ENCODE measurements at places on chromosomes 12 and 14.

DNA sequence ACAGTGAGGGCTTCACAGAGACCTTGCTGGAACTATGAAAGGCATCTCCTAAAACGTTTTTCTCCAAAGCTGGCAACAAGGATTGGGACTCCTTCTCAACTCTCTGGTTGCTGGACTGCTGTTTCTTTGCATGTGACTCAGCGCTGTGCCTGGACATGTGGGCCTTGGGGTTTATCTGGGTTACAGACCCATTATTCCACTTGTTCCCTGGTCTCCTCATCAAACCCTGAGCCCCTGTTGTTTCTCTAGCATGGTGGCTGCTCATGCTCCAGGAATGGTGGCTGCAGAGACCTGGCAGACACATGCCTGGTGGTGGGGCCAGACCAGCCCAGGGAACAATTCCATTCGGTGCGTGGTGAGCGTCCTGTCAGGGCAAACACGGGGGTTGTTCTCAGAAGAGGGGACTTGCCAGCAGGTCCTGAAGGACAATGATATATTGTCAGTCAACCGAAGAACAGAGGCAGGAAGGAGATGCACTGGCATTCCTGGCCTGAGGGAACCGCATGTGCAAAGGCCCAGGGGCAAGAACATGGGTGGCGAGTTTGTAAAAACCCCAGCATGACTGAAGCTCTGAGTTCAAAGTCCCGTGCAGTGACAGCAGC lies 320.1 kb upstream of the RTL1 start:
- DNase-seq: no peak

GRCh38 chr14:55099756-55100155 lies 29.3 kb upstream of the LGALS3 start:
- DNase-seq: no peak

DNA sequence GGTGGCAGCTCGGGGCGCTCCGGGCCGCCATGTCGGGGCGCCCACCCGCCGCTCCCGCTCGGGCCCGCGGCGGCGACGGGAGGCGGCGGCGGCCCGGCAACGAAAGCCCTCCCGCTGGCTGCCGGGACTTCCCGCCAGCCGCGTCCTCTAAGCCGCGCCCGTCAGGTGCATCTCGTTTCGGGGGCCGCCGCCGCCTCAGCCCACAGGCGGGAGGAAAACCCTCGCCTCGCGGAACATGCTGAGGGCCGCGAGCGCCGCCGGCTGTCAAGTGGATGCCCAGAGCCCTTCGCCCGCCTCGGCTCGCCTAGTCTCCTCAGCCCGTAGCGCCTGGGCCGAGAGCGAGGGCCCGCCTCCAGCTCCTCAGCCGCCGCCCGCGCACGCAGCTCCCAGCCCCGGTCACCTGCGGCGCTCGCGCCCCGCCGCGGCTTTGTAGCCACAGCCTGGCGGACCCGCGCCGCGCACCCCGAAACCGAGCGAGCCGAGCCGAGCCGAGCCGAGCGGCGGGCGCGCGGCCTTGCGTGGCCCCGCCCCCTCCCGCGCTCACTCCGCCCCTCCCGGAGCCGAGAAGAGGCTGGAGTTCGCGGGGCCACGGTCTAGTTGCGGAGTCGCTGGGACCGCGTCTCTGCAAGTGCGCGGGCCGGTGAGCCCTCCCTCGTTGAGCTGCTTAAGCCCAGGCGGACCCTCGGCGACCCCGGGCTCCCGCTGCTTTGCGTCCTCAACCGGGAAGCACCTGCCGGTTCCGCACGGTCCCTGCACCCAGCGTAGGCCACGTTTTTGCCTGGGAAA lies at the start of gene EML5:
Gene EML5, minus strand, starts transcription at position 481 of the 786 bp plus-strand sequence. Its CDS starts 450 bp downstream, at position 31.
- peak; percentile 91 for DNase-seq

DNA sequence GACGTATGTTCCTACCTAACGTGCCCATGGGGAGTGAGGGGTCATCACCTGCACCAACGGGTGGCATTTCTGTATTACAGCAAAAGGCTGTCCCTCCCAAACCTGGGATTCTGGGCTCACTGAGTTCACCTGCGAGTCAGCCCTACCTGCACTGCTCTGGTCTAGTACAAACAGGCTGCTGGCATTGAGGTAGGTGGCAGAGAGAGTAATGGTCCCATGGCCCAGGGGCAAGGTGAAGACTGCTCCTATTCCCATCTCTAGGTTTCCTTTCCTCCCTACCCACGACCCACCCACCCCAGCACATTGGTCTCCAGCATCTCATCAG lies 421 bp downstream of the SUOX start:
- no peak for DNase-seq

- no peak for DNase-seq
Measured at GRCh38 chr14:22227084-22227483, 361.9 kb downstream of the DAD1 start.

DNA sequence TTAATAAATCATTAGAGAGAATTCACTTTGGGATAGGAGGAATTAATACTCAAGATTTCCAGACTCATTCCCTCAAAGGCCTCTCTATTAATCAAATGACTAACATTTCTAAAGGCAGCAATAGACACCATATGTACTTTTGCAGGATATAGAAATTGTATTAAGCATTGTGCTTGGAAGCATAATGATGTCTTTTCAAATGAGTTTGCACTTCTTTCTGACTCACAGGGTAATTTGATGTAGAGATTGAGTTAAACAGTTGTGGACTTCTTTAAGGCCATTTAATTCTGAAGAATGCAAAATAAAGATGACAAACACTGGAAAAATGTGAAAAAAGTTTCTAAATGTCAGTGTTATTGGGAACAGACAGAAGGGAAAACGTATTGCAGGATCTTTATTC lies 63.4 kb upstream of the CSRP2 start:
- DNase-seq: no peak

- DNase-seq: no peak
Measured at GRCh38 chr12:65944637-65945036, 120.4 kb downstream of the HMGA2 start.

DNA sequence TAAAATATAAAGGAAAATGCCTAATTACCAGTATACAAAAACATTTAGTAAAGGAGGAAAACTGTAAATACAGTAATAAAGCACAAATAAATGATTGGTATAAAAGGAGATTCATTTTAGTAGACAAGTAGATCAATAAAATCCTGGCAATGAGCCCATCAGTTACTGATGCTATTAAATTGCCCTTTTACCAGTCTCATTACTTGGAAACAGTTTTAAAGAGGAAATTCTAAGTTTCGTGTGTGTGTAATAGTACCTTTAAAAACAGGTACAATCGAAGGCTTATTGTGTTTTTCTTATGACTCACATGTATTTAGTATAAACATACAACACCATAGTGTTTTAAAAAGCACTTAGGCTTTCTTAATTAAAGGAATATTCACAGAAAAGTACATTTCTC lies 46.4 kb upstream of the SYT10 start:
- DNase-seq: no peak

DNA sequence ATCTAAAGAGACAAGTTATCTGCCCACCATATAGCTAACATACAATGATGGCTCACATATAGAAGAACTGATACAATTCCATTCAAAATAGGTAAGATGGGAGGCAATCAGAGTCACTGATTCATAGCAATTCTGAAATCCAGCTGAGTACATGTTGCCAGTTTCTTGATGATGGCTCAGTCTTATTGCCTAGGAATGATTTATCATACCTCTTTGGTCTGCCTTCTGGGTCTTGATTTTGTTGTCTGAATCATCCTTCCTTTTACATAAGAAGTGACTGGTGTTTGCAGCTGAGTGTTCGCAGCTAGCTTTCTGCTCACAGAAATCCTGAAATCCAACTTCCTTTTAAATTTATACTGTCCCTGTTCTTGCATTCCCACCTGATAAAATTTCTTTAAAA lies 463.2 kb upstream of the MGAT4C start:
- no peak for DNase-seq

DNA sequence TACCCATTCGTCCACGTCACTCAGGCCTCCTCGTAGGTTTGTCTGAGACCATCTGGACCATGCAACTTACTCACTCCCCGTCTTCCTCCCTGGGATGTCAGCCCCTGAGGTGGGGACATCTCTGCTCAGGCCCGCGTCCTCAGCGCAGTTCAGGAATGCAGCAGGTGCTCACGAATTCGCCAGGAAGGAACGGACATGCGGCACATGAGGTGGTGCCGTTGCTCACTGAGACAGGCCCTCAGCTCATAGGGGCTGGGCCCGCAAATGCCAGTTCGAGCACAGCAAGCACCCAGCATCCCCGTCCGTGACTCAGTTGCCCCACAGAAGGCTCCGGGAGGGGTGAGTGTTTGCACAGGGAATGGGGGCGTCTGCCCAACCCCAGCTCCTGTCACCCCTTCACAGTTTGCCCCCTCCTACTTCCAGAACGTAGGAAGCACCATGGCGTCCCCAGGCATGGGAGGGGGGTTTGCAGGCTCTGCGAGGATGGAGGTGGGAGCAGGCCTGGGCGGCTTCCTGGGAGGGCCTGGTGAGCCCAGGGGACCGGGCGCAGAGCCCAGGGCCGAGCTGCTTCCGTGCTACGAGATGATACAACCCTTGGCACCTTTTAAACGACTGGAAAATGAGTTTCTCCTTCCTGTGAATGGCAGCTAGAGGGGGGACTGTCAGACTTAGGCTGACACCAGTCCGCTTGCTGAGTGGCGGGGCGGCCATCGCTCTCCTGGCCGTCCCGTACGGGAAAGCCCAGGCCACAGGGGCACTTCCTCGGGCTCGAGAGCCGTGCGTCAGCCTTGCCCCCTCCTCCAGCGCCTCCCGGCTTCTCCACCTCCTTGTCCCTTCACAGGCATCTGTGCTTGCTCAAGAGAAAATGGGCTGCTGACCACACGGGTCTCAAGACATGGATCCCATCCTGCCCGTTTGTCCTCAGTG lies 6.9 kb downstream of the GALNT9 start:
- no peak for DNase-seq

GRCh38 chr14:20197459-20197858 lies 6.8 kb downstream of the OR11G2 start:
- no peak for DNase-seq

DNA sequence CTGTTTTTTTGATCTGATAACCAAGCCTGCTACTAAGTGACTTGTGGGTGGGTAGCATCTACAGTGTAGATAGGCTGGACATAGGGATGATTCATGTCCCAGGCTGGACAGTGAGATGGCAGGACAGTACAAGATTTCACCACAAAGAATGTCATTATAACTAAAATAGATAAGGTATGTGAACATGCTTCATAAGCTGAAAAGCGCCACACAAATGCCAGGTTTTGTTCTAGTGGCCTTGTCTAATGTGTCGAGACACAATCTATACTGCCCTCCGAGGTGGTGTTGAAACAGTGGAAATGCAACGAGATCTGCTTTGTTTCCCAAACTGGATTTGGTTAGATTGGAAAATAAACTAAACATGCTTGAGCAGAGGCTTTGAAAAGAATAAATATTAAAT lies 4.4 kb downstream of the LGALS3 start:
- peak; percentile 19 for DNase-seq

GRCh38 chr14:88934351-88934806 lies 109.9 kb downstream of the TTC8 start:
- no peak for DNase-seq

GRCh38 chr14:75437201-75438143 lies 9.7 kb downstream of the JDP2 start:
- DNase-seq: no peak

GRCh38 chr12:2479851-2480535 lies 314.8 kb upstream of the FKBP4 start:
- DNase-seq: no peak

GRCh38 chr14:41605550-41606281 lies 960 bp upstream of the LRFN5 start:
- DNase-seq: peak; percentile 87
